ENCODE measurements at places on chromosomes 4 and X.

DNA sequence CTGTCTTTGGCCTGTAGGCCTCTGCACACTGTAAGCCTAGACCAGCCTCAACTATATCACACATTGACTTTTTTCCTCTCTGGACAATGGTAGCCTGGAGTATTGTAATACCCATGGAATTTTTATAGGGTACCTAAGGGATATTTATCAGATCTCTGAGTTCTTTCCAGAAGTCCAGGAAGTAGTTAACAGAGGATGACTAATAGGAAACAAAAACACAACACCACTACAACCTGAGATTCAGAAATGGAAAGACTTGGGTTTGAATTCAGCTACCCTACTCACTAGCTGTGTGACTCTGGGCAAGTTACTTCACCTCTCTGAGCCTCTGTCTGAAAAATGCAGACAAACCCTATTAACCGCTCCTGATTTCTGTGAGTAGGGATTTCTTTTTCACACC is 7.7 kb upstream of the STX18 start:
- DNase-seq = no peak

DNA sequence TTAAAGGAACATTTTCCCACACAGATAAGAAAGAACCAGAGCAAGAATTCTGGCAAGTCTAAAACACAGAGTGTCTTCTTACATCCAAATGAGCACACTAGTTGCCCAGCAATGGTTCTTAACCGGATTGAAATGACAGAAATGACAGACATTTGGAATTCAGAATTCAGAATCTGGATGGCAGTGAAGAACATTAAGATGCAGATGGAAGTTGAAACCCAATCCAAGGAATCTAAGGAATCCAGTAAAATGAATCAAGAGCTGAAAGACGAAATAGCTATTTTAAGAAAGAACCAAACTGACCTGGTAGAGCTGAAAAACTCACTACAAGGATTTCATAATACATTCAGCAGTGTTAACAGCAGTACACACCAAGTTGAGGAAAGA is 21.5 kb downstream of the ANAPC10 start:
- no peak for DNase-seq

- no peak for DNase-seq
Measured at GRCh38 chrX:13599491-13599890, 30.1 kb downstream of the EGFL6 start.

DNA sequence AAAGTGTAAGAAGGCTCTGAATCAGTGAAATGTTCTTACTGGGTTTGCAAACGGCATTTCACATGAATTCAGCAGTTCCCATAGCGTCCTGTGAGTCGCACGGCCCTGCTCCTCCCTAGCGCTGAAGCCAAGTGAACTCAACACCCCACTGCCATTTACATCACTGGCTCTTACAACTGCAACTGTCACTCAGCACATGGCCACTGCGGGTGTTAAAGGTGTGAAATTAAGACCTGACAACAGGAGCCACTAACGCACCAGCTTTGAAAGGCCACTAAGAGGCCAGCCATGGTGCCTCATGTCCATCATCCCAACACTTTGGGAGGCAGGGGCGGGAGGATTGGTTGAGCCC is 31.7 kb downstream of the RNF212 start:
- no peak for DNase-seq

DNA sequence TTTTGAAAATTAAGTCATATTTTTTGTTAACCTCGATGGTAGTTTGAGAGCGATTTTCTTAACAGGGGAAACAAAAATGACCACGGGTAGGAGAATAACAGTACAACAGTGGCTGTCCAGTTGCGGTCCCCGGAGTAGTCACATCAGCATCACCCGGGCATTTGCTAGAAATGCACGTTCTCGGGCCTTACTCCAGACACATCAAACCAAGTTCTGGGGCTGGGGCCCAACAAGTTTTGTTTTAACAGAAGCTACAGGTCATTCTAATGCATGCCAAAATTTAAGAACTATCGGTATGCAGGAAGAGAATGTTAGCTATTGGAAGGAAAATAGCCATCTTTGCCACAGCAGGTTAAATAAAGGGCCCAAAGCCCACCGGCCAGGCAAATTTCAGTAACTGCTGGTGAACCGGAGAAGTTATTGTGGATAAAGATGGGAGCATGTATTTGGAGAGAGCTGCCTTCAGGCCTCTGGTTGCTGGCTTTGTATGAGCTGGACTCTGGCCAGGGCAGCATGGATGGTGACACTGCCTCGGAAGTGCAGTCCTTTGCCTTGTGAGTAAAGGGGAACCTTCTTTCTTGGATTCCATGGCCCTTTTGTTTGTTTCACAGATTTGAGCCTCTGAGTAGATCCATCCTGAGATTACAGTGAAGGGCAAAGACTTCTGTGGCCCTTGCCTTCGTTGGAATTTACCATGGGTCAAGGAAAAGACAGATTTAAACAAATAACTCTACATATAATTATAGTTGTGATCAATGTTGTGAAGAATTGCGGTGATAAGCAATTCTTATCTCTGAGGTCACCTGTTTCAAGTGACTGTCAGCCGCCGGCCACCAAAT is 62.1 kb downstream of the TBC1D14 start:
- no peak for DNase-seq

DNA sequence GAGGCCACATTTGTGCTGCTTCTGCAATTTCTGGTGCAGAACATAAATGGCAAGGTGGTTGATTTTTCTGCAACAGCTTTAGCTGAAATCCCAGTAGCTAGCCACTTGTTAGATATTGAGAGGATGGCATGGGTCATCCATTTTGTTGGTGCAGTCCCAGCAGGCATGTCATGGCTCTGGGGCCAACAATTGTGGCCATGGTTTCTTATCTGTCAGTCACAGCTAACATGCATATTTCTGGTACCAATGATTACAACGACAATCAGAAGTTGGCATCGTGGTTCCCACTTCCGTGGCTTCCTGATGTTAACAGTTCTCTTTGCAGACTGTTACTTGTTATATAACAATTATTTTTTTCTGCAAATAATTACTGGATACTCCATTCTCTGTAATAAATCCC is 42.8 kb upstream of the PRKG2 start:
- no peak for DNase-seq

- DNase-seq = no peak
Measured at GRCh38 chr4:16384576-16384975, 158.3 kb upstream of the TAPT1 start.

DNA sequence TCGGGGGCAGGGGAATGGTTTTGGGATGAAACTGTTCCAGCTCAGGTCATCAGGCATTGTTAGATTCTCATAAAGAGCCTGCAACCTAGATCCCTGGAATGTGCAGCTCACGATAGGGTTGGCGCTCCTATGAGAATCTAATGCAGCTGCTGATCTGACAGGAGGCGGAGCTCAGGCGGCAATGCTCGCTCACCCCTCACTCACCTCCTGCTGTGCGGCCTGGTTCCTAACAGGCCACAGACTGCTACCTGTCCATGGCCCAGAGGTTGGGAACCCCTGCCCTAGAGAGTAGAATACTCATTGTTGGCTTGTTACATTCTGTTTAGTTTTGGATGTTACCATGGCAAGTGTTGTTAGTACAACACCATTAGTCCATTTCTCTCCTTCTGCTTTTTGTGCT is 40.8 kb upstream of the STX18 start:
- DNase-seq = no peak

DNA sequence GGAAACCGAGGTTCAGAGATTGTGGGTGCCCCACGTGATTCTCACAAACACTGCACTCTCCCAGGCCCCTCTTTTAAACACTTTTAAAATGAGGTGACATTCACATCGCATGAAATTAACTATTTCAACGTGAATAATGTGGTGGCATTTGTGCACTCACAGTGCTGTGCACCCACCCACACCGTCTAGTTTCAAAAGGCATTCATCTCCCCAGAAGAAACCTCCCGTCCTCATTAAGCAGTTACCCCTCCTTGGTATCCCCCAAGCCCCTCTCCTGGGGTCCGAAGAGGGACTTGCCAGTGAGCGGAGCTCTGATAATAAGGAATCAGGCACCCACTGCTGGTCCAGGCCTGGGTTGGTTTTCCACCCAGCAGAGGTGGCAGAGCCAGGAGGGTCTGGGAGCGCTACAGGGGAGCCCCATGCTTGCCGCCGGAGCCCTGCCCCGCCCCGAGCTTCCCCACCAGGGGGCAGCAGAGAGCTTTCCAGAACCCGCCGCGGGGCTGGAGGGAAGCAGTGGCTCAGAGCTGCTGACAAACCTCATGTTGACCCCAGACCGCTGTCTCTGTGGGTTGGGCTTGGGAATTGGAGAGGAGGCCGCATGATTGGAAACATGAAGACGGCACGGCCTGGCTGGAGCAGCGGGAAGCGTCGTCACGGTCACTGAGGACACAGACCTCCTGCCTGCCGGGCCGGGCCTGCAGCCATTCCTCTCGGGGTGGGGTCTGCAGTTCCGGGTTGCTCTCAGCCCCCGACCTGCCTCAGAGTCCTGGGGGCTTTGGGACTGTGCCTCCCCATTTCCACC is 27.5 kb upstream of the HTRA3 start:
- DNase-seq = no peak

DNA sequence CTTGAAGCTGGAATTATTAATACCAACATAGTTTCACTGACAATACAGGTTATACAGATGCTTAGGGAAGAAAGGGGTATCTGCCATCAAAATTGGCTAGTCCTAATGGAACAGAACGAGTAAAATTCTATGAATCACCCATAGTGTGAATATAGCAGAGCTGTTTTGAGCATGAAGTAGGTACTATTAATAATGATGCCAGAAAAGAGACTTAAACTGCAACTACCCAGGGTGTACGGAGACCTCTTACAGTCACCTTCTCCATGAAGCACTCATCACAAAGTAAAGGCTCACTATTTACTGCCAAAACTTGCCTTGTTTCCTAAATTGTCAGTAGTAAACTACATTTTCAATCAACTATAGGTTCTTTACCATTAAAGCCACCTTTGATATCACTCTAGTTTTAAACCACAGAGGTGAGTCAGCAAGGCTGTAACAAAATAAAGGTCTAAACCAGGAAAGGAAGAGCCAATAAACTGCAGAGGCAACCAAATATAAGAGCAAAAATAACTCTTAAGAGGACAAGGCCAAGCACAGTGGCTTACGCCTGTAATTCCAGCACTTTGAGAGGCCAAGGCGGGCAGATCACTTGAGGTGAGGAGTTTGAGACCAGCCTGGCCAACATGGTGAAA is 114.4 kb downstream of the FRYL start:
- DNase-seq = no peak

GRCh38 chr4:55424791-55425190 is 29.0 kb downstream of the TMEM165 start:
- DNase-seq = no peak

- no peak for DNase-seq
Measured at GRCh38 chr4:32219306-32220075, 1499.3 kb downstream of the PCDH7 start.

GRCh38 chr4:179625406-179625805 is 2183.2 kb upstream of the AGA start:
- DNase-seq = no peak

DNA sequence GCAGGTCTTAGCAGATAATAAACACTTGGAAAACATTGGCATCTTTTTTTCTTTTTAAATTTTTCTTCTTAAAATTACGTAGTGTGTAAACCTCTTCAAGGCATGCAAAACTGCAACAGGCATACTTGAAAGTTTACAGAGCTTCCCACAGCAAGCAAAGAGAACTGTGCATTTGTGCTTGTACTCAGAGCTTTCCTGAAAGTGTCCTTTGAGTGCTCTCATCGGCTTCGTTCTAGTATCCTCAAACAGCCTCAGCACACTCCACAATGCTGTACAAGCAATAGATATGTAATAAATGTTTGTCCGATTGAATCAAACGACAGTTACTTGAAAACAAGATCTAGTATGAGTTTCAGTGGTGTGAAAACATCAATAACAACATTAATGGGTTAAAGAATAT is 227.5 kb downstream of the PAPSS1 start:
- no peak for DNase-seq

DNA sequence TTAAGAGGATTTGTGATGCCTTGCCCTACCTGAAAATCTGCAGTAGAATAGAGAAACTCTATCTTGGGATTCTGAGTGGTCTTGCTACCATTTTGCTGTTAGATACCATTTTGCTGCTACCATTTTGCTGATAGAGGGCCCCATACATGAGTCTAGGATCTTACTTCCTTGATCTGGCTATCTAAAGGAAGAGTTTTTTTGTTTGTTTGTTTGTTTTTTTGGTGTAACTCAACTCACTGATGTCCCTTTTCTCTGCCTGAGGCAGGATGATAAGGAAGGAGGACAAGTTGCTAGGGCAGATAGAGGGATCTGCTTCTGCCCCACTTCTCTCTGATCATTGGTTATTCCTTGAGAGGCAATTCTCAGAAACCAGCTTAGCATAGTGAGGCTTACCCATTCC is 31.0 kb downstream of the XK start:
- DNase-seq = no peak

GRCh38 chrX:68894142-68894512 is 65.3 kb downstream of the EFNB1 start:
- DNase-seq = no peak

DNA sequence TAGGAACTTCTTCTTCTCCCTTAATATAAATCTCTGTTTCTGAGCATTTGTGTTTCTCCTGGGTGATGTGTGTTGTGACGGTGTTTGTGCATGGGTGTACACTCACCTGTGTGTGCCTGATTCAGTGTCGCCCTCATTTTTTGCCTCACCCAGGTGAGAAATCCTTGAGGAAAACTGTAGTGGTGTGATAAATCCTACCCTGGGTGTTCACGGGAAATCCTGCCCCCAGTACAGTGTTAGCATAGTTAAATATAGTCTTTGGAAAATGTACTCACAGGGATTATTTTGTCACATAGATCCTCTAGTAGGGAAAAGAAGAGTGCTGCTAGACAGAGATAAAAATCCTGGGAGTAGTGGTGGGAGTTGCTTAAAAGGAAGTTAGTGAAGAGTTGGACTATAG is 291.9 kb upstream of the PITX2 start:
- DNase-seq = no peak

GRCh38 chrX:39157796-39158195 is 356.5 kb downstream of the MID1IP1 start:
- DNase-seq = no peak

GRCh38 chr4:79164907-79165610 is 160.8 kb downstream of the NAA11 start:
- no peak for DNase-seq

DNA sequence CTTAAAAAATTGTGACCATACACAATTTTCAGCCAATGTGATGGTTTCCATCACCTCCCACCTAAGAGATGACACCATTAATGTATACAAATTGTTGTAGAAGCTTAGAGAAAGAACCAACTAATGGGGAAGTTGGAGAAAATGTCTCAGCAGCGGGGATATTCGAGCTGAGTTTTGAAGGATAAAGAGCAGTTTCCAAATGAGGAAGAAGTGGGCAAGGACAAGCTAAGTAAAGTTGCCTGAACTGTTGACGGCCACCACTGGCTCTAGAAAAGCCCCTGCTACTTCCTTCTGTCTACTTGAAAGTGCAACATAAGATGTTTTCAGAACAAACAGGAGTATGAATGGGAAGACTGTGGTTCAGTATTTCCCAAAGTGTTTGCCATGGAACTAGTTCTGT is 92.0 kb downstream of the CHRNA9 start:
- no peak for DNase-seq

- DNase-seq = no peak
Measured at GRCh38 chr4:180635281-180635680, 1607.9 kb upstream of the TENM3 start.

Data from DMS153 (cell line).